ENCODE measurements at places on chromosomes 7 and 10.

- DNase-seq = no peak
Observed at GRCh38 chr10:48289501-48290238, 15.2 kb upstream of the FRMPD2 start.

- no peak for DNase-seq
Observed at GRCh38 chr7:27185013-27185853, at the start of gene HOXA11. Gene HOXA11, minus strand, starts transcription at chr7:27185232. Its CDS starts 88 bp downstream, at chr7:27185144.

- no peak for DNase-seq
Observed at GRCh38 chr10:111756217-111757061, 427.1 kb downstream of the GPAM start.

- peak; percentile 15 for DNase-seq
Observed at GRCh38 chr10:59027975-59028655, 148.3 kb upstream of the PHYHIPL start.

DNA sequence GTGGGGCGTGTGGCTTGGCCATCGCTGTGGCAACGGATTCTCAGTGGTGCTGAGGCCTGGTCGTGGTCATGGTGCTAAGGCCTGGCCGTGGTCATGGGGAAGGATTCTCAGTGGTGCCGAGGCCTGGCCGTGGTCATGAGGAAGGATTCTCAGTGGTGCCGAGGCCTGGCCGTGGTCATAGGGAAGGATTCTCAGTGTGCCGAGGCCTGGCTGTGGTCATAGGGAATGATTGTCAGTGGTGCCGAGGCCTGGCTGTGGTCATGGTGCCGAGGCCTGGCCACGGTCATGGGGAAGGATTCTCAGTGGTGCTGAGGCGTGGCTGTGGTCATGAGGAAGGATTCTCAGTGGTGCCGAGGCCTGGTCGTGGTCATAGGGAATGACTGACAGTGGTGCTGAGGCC is 327.9 kb downstream of the ADARB2 start:
- DNase-seq = no peak

GRCh38 chr7:69213878-69214277 is 384.4 kb upstream of the AUTS2 start:
- no peak for DNase-seq

DNA sequence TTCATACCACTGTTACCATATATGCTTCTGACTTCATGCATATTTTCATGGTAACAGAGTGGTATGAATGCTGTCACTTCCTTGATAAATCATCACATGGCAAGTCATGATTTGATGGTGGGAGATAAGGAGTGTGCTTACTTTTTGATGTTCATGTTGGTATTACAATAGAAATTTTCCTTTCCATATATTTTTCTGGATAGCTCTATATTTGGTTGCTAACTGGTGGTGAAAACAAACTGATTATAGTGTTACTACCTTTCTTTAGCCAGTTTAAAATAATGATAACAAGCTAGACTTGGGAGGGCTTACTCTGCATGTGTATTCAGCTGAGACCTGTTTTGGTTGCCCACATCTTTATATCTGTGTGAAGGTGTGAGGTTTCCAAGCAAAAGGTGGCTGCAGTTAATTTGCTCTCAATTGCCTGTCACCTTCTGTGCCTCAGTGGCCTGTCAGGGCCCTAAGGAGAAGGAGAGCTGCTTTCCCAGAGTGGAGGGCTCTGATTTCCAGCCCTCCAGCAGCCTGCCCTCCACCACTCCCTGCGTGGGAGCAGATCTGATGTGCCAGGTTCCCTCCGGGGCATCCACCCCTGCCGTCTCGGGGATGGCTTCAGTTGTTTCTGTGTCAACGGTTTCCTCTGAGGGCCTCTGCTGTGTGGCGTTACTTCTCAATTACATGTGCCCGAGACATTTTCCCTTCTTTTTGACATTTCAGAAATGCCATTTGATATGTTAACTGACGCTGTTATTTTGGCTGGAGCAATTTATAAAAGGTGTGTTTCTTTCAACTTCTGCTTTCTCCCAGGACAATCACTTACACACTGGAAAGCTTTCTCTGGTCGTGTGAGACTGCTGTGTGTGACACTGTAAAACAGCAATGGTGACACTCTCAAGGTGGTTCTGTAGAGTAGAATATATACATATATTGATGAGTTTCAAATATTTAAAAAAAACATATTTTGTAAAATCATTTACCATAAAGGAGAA is 107.7 kb upstream of the KLF6 start:
- DNase-seq = no peak

- DNase-seq = peak; percentile 9
Observed at GRCh38 chr7:12322284-12322902, 81.3 kb downstream of the VWDE start.

GRCh38 chr7:6646465-6646864 is 9.3 kb downstream of the ZNF316 start:
- DNase-seq = no peak

DNA sequence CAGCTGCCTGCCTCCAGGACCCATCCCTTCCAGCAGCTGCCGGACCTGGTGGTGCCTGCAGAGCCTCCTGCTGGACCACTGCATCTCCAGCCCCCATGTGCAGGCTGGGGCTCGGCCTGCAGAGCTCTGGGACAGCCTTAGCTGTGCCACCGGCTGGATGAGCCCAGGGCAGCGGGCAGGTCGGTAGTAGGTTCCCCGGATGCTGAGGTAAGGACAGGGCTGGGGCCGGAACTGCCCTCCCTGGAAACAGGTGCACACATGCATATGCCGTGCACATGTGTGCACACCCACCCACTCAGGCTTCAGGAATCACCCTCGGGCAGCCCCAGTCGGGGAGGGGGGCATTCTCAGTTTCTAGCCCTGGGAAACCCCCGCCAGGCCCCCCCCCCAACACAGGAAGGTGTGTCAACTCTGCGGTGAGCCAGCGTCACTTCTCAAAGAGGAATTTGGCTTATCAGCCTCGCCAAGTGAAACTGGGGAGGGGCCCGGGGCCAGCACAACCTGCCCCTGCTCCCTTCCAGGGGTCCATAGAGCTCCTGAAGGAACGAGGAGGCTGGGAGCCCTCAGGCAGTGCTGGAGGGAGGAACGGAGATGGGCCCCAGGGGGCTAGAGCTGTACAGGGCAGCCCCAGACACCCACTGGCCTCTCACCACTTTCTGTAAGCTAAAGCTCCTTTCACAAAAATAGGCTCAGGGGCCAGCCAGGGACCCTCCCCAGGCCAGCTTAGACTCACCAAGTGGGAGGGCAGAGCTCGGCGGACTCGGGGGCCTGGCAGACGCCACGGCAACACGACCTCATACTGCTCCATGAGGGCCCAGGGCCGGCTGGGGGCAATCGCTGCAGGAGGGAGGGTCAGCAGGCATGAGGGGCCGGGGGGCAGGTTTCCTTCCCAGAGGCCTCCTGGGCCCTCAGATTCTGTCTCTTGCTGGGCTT is 1.7 kb downstream of the ADAM8 start:
- no peak for DNase-seq

DNA sequence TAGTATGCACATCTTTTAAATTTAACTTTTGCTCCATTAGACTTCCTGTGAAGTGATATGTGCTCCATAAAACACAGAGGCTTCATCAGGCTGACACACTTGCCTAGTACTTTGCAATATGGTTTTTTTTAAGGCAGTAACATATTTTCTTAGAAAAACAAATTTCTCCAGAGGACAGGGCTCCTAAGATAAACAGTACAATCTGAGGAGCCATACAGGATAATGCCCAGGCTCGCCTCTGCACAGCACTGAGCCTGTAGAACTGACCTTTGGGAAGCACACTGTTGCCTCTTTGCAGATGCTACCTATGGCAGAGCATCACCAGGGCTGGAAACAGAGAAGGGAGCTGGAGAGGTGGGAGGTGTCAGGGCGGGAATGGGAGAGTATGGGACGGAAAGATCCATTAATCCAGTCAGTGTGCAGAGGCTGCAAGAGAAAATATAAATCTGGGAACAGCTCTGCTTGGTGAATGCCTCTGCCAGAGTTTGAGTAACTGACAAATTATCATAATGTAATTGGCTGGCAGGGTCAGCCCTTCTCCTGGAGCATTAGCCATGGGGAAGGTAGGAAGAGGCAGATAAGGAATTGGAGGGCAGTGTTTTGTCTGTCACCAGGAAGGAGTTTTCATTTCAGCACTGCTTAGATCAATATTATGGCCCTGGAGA is 132.3 kb downstream of the CREB5 start:
- no peak for DNase-seq

DNA sequence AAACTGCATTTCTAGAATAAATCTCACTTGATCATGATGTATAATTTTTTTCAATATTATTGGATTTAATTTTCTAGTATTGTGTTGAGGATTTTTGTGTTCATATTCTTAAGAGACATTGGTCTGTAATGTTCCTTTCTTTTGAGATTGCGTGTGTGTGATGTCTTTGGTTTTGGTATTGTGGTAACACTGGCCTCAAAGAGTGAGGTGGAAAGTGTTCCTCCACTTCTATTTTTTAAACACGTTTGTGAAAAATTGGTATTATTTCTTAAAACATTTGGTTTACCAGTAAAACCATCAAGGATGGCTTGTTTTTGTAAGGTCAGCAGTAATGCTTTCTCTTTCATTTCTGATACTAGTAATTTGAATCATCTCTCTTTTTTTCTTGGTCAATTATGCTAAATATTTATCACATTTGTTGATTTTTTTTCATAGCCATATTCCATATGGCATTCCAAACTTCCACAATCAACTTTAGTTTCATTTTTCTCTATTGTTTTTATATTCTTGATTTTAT is 290.2 kb upstream of the CDC14C start:
- no peak for DNase-seq

DNA sequence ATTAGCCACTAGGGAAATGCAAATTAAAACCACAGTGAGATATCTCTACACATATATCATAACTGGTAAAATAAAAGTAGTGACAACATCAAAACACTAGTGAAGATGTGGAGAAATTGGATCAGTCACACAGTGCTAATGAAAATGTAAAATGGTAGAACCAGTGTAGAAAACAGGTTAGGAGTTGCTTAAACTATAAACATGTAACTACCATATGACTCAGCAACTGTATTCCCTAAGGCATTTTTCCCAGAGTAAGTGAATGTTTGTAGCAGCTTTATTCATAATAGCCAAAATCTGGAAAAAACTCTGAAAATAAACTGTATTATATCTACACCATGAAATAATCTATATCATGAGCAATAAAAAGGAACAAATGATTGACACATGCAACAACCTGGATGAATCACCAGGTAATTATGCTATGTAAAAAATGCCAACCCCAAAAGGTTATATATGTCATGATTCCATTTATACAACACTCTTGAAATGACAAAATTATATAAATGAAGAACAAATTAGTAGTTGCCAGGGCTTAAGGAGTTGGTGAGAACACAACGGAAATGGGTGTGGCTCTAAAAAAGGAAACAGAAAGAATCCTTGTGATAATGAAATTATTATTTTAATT is 22.8 kb downstream of the SLC25A40 start:
- DNase-seq = no peak

DNA sequence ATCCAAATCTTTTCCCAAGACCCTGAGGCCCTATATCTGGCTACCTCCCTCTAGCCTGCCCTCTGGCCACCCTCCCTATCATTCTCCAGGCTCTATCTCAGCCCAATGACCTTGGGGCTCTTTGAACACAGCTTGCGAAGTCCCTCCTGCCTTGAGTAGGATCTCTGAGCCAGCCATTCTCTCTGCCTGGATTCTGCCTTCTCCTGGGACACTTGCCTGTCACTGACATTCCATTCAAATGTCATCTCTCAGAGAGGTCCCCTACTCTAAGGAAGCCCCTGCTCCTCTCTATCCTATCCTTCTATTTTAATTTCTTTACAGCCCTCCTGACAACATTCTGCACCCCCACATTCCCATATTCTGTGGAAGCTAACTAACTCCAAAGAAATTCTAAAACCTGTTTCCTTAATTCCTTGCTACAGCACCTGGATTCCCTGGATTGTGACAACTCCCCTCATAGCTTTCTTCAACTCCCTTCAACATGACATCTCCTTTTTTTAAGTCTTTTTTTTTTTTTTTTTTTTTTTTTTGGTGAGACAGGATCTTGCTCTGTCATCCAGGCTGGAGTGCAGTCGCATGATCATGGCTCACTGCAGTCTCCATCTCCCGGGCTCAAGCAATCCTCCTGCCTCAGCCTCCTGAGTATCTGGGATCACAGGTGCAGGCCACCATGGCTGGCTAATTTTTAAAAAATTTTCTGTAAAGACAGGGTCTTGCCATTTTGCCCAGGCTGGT is 81.0 kb upstream of the ASAH2 start:
- no peak for DNase-seq

DNA sequence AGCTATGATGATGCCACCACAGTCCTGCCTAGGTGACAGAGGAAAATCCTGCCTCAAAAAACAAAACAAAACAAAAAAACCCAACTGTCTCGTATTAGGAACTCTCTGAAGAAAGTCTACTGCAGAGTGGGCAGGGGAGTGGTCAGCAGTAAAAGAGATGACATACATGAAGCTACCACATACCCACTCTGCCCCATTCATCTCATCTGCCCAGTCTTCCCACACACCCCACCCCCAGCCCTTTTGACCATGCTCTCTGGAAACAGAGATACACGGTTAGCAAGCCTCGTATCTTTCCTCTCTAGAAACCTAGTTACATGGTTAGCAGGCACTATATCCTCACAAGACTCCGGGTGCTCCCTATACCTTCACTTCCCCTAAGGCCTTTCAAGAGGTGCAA is 8.3 kb downstream of the SLC37A3 start:
- DNase-seq = no peak

- DNase-seq = no peak
Observed at GRCh38 chr10:71708301-71708703, 11.3 kb downstream of the C10orf105 start.

DNA sequence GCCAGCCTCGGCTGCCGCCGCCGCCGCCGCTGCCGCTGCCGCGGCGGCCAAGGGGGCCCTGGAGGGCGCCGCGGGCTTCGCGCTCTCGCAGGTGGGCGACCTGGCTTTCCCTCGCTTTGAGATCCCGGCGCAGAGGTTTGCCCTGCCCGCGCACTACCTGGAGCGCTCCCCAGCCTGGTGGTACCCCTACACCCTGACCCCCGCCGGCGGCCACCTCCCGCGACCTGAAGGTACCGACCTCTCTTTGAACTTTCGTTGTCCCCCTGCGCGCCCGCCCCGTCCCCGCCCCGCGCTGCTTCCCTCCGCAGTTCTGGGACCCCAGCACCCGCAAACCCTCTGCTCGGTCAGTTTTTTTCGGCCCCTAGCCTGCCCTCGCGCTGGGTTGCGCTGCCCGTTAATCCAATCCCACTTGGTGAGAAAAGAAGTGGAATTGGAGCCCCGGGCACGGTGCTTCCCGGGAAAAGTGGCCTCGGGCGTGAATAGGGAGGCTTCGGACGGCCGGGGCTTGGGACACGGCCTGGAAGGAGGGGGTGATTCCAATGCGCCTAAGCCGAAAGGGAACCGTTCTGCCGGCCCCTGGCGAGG is 543 bp downstream of the HMX3 start:
- no peak for DNase-seq

DNA sequence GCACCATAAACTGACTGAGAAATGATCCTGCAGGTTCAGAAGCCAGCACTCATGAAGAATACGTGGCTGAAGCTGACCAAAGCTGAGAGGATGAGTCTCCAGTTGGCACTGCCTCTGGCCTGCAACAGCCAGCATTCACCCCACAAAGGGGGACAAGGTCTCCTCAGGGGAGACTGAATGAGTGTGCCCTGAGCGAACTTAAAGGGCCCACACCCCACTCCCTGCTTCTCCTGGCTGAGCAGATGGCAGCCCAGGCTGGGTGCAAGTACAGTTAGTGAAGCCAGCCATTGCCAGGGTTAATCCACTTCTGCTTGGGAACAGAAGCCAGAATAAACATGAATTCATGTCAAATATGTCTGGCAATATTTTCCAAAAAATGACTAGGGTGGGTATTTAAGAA is 98.1 kb downstream of the PPP1R17 start:
- DNase-seq = no peak
